ENCODE measurements at places on chromosomes 11 and 22. TPM values are rescaled to one million over a fixed set of nuclear protein-coding genes. Genes with fewer than 3 reads are reported as not detected.

Gene ADM2
- 0.28 TPM for polyA plus RNA-seq

Gene OPCML
- 0.84 TPM for polyA plus RNA-seq

Gene NPAS4
- polyA plus RNA-seq = 0.05 TPM

Gene SLC7A4
- 1.3 TPM for polyA plus RNA-seq

Gene HSPB2
- polyA plus RNA-seq = 76.6 TPM

Gene ANO5
- 10.7 TPM for polyA plus RNA-seq

Gene APOL4
- 18.0 TPM for polyA plus RNA-seq

Gene RNF215
- 10.8 TPM for polyA plus RNA-seq

Gene FAM118A
- 12.8 TPM for polyA plus RNA-seq

Gene ADORA2A
- polyA plus RNA-seq = 10.1 TPM

Gene VSTM5
- polyA plus RNA-seq = 0.52 TPM

Gene SCN2B
- polyA plus RNA-seq = 5.2 TPM

Gene SLC6A5
- not detected for polyA plus RNA-seq

Gene HBG2
- 10,746 TPM for polyA plus RNA-seq

Gene GNG3
- 0.61 TPM for polyA plus RNA-seq

Gene SCN3B
- polyA plus RNA-seq = 35.3 TPM

Gene MUC5AC
- polyA plus RNA-seq = not detected

Gene CTR9
- polyA plus RNA-seq = 27.5 TPM

Gene MS4A6A
- 26.3 TPM for polyA plus RNA-seq

Gene PHRF1
- 15.9 TPM for polyA plus RNA-seq

Gene MAPK8IP2
- 0.70 TPM for polyA plus RNA-seq

Gene CDC42EP2
- 26.7 TPM for polyA plus RNA-seq

Gene PDGFD
- polyA plus RNA-seq = 36.8 TPM

Gene MRPL17
- 58.1 TPM for polyA plus RNA-seq

Gene KRTAP5-7
- polyA plus RNA-seq = 0.11 TPM

Gene CTSW
- polyA plus RNA-seq = not detected

Gene LDHAL6A
- polyA plus RNA-seq = 0.37 TPM

Gene CBX6
- 49.6 TPM for polyA plus RNA-seq

Gene HIC2
- polyA plus RNA-seq = 8.8 TPM

Gene LIF
- 0.81 TPM for polyA plus RNA-seq

Gene ANGPTL5
- 1.3 TPM for polyA plus RNA-seq

Gene PIK3IP1
- polyA plus RNA-seq = 2.8 TPM

Gene INPP5J
- 1.4 TPM for polyA plus RNA-seq

Gene PGA5
- 1.0 TPM for polyA plus RNA-seq

Gene PRG3
- not detected for polyA plus RNA-seq

Gene RASL10A
- 2.3 TPM for polyA plus RNA-seq

Gene MYO7A
- 4.9 TPM for polyA plus RNA-seq

Gene OR4C6
- not detected for polyA plus RNA-seq

Gene JHY
- 1.6 TPM for polyA plus RNA-seq

Gene ACRV1
- polyA plus RNA-seq = 0.33 TPM

Gene MMP13
- polyA plus RNA-seq = not detected

Gene TBX10
- polyA plus RNA-seq = not detected

Gene DDX25
- polyA plus RNA-seq = 1.5 TPM

Gene SCGB2A2
- not detected for polyA plus RNA-seq

Gene DBX1
- 3.5 TPM for polyA plus RNA-seq

Gene MS4A3
- polyA plus RNA-seq = 1.1 TPM

Gene ARHGAP20
- polyA plus RNA-seq = 7.0 TPM

Gene MS4A15
- not detected for polyA plus RNA-seq

Gene GGTLC3
- 0.36 TPM for polyA plus RNA-seq

All from muscle of back (tissue), 13 donors.